ENCODE measurements at places on chromosomes 13 and 19.

DNA sequence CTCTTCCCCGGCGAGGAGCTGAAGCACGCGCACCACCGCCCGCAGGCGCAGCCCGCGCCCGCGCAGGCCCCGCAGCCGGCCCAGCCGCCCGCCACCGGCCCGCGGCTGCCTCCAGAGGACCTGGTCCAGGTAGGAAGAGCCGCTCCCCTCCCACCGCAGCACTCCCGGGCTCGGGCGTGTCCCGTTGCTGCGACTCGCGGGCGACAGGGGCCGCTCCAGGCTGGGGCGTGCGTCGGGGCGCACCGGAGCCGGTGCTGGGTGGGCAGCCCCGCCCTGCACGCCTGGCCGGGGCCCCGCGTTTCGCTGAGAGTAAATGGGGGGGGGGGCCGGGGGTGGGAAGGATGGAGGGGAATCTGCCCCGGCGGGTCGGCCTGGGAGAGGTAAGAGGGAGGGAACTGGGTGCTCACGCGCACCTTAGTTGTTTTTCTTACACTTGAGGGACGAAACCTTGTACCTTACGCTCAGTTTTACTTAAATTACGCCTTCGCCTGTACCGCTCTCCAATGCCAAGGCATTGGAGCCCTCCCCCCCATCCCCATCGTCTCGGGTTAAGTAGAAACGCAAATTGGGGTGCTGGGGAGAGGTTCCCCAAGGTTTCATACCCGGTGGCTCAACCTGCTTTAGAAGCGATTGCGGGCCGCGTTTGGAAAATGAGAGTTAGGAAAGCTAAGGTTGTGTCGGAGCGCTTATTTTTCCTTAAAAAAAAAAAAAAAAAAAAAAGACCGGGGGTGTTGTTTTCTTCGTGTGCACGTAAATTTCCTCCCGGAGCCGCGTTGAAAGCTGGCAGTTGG, 850 bp downstream of the KLF5 start:
- peak; percentile 45 for DNase-seq

DNA sequence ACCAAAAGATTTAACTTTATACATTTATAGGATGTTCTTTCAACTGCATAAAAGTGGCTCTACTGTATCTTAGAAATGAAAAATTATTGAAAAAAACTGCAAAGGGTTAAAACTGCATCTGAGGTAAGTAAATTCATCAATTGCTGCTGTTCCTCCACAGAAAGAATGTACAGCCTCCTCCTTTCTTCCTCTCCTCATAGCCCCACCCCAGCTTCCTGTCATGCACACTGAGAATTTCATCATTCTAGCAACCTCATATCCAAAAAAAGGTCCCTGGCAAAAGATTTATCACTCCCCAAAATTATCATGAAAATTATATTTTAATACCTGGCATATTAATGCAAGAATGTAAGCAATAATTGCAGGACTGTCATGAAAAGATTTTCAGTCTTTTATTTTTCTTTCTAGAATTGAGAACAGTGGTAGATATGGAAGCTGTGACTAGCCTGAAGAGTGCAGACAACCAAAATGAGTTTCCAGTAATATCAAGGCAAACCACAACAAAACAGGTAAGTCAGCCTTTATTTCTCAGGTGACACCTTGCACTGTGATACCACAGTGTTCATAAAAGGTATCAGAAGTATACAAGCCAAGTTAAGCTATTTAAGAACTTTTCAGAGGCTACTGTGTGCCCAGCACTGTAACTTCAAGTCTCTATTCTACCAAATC, 110.8 kb downstream of the SUCLA2 start:
- peak; percentile 26 for DNase-seq

GRCh38 chr13:67217880-67218279, 12.3 kb downstream of the PCDH9 start:
- no peak for DNase-seq

DNA sequence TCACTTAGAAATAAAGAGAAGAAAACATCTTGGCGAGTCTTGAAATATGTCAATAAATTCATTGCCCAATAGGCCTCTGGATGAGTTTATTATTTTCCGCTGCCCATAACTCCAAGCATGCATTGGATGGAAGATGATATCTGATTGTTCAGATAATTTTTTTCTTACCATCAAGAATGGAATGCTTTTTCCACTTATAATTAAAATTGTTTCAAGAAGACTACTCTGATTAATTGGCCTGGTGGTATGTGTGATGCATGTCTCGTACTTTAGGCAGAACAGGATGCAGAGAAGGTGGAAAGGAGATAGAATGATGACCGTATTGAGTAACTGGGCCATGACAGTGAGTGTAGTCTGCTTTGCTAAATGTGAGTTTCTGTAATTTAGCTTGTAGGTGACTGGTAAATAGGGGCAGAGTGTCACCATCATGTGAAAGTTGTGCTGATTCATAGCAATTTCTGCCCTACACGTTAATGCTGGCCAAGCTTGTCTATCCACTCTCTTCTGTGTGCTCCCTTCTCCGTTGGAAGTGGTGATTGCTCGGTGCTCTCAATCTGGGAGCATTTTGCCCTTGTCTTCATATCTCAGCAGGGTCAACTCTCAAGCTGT, 13.5 kb upstream of the SPATA13 start:
- DNase-seq = peak; percentile 80

DNA sequence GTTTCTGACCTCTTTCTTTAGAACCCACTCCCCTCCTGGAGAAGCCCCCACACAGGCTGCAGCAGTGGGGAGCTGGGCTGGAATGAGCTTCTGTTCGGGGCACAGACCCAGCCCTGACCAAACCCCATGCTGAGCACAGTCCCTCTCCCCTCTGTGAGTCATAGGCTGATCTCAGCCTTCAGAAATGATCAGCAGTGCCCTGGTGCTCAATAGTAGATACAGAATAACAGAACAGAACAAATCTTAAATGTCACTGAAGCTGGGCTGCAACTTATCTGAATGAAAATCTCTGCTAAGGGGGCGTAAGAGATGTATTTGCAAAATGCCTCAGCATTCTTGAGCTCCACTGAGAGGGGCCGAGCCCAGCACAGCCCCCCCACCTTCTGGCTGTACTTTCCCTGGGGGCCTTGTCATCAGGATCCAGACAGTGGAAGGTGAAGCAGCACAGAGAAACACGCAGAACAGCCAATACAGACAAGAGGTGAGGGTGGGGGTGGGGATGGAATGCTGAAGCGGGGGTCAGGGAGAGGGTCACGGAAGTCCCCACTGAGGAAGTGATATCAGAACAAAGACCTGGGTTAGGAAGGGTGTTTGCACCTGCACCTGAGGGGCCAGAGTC, 9.9 kb downstream of the ZNF665 start:
- DNase-seq = peak; percentile 46

- DNase-seq = no peak
These were observed 2.6 kb downstream of the MRPL54 start for GRCh38 chr19:3765121-3765520.

Data from EH (cell line).